ENCODE measurements at places on chromosomes 1 and 21.

GRCh38 chr1:109089242-109090015 lies 1.1 kb upstream of the TMEM167B start:
- no peak for DNase-seq

GRCh38 chr1:14738235-14738634 lies 139.8 kb downstream of the KAZN start:
- DNase-seq = no peak

DNA sequence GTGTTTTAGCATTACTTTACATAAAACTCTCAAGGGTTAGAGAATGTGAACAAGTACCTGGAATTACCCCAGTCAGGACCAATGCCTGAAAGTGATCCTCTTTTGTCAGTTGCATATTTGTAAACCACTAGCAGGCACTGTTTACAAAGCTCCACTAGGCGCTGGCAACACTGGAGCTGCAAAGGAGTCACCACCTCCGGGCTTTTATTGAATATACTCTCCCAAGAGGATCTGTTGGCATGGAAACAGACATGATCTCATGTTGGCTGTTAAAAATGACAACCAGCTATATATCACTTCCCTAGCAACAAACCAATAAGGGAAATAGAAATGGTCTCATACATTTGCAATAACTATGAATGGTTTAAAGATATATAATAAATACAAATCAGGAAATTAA lies 116.0 kb downstream of the TTLL7 start:
- DNase-seq = no peak

GRCh38 chr1:119416006-119416640 lies 1.2 kb downstream of the HSD3B2 start:
- DNase-seq = no peak

- no peak for DNase-seq
These were observed at the start of gene CCDC190 for GRCh38 chr1:162861101-162861500. Gene CCDC190, minus strand, starts transcription at chr1:162861175. Its CDS starts 1,529 bp downstream, at chr1:162859646.

All from activated CD4-positive, alpha-beta T cell treated with anti-CD3 and anti-CD28 coated beads for 24 hours (primary cell).